ENCODE measurements at places on chromosomes 5 and 9.

- DNase-seq: no peak
Observed at GRCh38 chr5:179379321-179379890, 34.1 kb upstream of the ADAMTS2 start.

- DNase-seq: no peak
Observed at GRCh38 chr5:177610770-177611445, 11.0 kb downstream of the B4GALT7 start.

DNA sequence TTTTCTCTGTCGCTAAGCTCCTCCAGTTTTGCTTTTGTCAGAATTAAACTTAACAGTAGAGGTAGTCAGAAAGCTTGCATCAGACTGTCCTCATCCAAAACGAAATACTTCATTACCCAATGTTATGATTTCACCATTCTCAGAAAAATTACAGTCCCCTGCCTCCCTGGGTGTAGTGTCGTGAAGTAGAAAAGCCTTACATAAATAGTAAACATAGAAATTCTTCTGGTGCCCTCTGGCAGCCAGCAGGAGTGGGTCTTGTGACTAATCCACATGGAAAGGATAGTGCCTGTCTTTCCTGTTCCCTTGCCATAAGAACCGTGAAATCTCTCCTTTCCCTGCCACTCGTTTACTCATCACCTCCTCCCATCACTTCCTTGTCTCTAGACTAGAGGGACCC is 230.6 kb downstream of the GNA14 start:
- no peak for DNase-seq

DNA sequence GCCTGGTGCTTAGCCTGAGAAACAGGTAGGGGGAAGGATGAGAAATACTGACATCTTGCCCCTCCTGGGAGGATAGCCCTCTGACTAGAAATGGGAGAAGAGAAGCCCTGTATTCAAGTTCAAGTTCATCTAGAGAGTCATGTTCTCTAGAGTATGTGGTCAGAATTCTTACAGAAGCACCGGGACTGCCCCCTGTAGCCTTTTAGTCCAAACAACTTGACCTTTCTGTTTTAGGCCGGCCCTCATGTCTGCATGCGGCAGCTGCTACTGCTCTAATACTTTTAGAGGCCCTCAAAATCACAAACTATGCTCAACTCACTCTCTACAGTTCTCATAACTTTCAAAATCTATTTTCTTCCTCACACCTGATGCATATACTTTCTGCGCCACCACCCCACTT is 47.7 kb downstream of the PHAX start:
- no peak for DNase-seq
